ENCODE measurements at places on chromosomes 16 and 17. TPM values are rescaled to one million over a fixed set of nuclear protein-coding genes. Genes with fewer than 3 reads are reported as not detected.
A peak's percentile ranks its signal among the peaks of the same experiment; 100 is the strongest.

TACO1 gene
- polyA plus RNA-seq, result 9.7 TPM

CCL5 gene
- 5.4 TPM for polyA plus RNA-seq

GPR142 gene
- polyA plus RNA-seq, result not detected

KRT39 gene
- not detected for polyA plus RNA-seq

FBXO39 gene
- polyA plus RNA-seq, result 0.12 TPM

GRIN2A gene
- 0.14 TPM for polyA plus RNA-seq

DNA sequence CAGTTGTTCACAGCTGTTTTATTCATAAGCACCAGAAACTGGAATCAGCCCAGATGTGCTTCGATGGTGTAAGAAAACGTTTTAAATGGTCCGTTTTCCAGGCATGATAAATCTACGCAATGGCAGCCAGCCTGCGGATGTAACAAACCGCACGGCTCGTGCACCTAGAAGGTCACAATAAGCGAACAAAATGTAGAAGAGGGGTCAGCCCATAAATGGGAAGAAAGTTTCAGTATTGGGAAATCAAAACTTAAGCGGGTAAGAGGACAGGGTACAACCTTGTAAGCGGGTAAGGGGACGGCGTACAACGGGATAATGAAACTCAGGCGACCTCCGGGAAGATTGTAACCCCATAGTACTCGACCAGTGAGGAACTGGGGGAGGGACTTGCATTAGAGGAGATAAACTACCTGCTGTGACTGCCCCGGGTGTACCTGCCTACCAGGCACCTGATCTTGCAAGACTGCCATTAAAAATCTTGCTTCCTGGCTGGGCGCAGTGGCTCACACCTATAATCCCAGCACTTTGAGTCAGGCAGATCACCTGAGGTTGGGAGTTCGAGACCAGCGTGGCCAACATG lies 66.6 kb downstream of the ANKRD11 start:
- no peaks in the 10 kb centered on the region for H3K36me3 ChIP-seq
- DNase-seq, result no peak
- H3K4me3 ChIP-seq, result no peak overlapping the region
- H3K27ac ChIP-seq, result no peak overlapping the region

DNA sequence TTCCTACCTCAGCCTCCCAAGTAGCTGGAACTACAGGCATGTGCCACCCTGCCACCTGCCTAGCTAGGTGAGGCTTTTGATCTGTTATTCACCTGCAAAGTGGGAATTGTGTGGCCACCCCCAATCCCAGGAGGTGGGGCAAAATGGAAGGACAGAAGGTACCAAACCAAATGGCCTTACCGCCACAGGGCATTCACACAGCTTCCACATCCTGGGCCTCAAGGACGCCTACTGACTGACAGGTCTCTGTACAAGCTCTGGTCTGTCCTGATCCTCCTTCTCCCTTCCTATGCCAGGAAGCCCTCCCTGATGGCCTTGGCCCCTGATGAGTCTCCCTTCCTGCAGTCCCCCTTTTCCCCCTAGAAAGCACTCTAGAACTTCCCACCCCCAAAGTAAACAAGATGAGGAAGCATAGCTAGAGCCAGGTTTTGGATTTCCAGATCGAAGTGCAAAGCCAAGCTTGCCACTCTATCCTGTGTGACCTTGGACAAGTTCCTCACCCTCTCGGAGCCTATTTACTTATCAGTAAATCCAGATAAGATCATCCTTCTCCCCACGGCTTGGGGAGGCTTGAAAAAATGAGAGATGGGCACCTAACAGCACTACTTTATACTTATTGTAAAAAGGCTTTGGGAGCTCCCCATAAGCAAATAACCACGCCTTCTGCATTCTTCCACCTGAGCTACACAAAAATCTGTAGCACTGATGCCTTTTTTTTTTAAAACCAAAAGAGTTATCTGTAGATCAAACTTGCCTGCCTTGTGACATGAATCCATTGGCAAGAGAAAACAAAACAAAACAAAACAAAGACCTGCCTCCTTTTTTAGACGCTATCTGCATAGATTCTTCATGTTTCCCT lies 4.5 kb downstream of the PLLP start:
- no peak overlapping the region for H3K27ac ChIP-seq
- no peak overlapping the region for H3K4me3 ChIP-seq
- H3K27me3 ChIP-seq, result peaks cover 7% of the 10 kb centered on the region

DNA sequence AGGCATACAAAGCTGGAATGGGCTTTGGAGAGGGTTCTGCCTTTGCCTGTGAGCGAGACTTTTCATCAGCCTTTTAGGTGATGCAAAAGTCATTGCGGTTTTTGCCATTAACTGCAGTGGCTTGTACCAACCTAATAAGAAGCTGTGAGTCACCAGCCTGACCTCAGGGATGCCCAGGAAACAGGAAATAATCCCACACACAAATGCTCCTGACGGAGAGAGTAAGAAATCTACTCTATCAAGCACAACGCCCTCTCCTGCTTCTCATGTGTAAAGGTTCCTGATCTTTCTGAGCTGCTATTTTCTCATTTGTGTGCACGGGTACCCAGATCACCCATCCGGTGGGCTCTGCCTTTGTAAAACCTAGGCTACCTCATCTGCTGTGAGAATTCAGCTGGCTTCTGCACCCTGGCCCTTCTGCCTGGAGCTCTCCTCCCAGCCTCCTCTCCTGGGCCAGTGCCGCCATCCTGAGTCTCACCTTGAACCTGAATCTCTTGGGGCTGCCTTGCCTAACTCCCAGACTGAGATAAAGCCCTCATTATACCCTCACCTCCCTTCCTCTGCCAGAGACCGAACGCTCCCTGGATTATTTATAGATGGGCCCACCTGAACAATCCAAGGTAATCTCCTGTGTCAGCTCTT lies 299.7 kb downstream of the C16orf95 start:
- no peaks in the 10 kb centered on the region for H3K36me3 ChIP-seq
- H3K27me3 ChIP-seq, result no peaks in the 10 kb centered on the region
- H3K27ac ChIP-seq, result no peak overlapping the region
- H3K4me1 ChIP-seq, result no peaks in the 10 kb centered on the region
- no peak overlapping the region for H3K4me3 ChIP-seq

DNA sequence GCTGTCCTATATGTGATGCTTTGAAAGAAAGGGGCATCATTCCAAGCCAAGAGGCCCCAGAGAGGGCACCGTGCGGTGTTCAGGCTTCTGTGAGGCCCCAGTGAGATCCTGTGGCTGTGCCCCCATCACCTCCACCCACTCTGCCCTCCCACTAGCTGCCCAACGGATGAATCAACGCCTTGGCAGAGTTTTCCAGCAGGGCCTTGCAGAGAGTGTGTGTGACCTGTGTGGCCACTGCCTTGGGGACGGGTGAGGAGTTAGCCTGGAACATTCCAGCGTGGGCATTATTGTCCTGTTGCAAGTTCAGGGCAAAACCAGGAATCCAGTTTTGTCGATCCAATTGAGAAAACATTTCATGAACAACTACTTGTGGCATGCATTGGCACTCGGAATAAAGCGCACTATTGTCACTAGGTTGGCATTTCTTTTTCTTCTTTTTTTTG lies 53.7 kb downstream of the SF3B3 start:
- no peak overlapping the region for H3K27ac ChIP-seq
- no peaks in the 10 kb centered on the region for H3K27me3 ChIP-seq
- H3K36me3 ChIP-seq, result peaks cover 21% of the 10 kb centered on the region
- peaks cover 5% of the 10 kb centered on the region for H3K4me1 ChIP-seq
- no peak overlapping the region for H3K4me3 ChIP-seq
- DNase-seq, result no peak

- no peaks in the 10 kb centered on the region for H3K27me3 ChIP-seq
- no peak overlapping the region for H3K27ac ChIP-seq
- no peaks in the 10 kb centered on the region for H3K36me3 ChIP-seq
Measured at GRCh38 chr16:7284780-7285179, 47.9 kb upstream of the RBFOX1 start.

- peaks cover 6% of the 10 kb centered on the region for H3K27me3 ChIP-seq
- no peak overlapping the region for H3K4me3 ChIP-seq
- H3K4me1 ChIP-seq, result peaks cover 11% of the 10 kb centered on the region
- peaks cover 45% of the 10 kb centered on the region for H3K36me3 ChIP-seq
- no peak for DNase-seq
- H3K27ac ChIP-seq, result no peak overlapping the region
Measured at GRCh38 chr17:19381741-19382444, 3.6 kb downstream of the MAPK7 start.

DNA sequence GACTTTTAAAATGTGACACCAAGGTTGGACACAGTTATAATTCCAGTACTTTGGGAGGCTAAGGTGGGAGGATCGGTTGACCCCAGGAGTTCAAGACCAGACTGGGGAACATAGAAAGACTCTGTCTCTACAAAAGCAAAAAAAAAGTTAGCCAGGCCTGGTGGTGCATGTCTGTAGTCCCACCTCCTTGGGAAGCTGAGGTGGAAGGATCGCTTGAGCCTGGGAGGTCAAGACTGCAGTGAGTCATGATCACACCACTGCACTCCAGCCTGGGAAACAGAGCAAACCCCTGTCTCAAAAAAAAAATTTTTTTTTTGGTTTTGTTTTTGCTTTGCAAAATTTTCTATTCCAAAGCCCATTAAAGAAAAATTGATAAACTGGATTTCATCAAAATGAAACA lies 281.4 kb downstream of the BCAS3 start:
- H3K36me3 ChIP-seq, result no peaks in the 10 kb centered on the region
- no peaks in the 10 kb centered on the region for H3K27me3 ChIP-seq
- no peaks in the 10 kb centered on the region for H3K4me1 ChIP-seq
- H3K27ac ChIP-seq, result no peak overlapping the region
- DNase-seq, result no peak

GRCh38 chr16:51657848-51658247 lies 506.8 kb upstream of the SALL1 start:
- H3K36me3 ChIP-seq, result no peaks in the 10 kb centered on the region
- H3K4me3 ChIP-seq, result no peak overlapping the region
- H3K27ac ChIP-seq, result no peak overlapping the region
- no peak for DNase-seq
- no peaks in the 10 kb centered on the region for H3K4me1 ChIP-seq
- no peaks in the 10 kb centered on the region for H3K27me3 ChIP-seq

- H3K36me3 ChIP-seq, result no peaks in the 10 kb centered on the region
- peaks cover 22% of the 10 kb centered on the region for H3K4me1 ChIP-seq
- no peak overlapping the region for H3K27ac ChIP-seq
- H3K4me3 ChIP-seq, result no peak overlapping the region
- DNase-seq, result peak; percentile 53
Measured at GRCh38 chr16:81429045-81429521, 15.5 kb upstream of the CMIP start.

DNA sequence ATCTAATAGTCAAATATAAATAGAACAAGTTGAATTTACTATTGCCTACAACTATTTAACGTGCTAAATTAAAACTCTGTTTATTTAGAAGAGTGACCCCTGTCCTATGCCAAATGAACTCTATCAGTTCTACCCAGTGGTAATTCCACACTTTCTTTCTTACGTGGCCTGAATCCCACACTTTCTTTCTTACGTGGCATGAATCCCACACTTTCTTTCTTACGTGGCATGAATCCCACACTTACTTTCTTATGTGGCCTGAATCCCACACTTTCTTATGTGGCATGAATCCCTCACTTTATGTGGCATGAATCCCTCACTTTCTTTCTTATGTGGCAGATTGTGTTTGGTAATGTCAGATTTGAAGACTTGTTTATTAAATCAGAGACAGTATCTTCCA lies 6.2 kb downstream of the FOXK2 start:
- H3K36me3 ChIP-seq, result no peaks in the 10 kb centered on the region
- no peak for DNase-seq
- H3K27ac ChIP-seq, result no peak overlapping the region

GRCh38 chr17:29007456-29007855 lies 1.6 kb upstream of the SEZ6 start:
- no peaks in the 10 kb centered on the region for H3K4me1 ChIP-seq
- no peaks in the 10 kb centered on the region for H3K27me3 ChIP-seq
- H3K4me3 ChIP-seq, result no peak overlapping the region

GRCh38 chr17:65941356-65941899 lies 250.5 kb downstream of the CEP112 start:
- H3K4me1 ChIP-seq, result no peaks in the 10 kb centered on the region
- H3K27me3 ChIP-seq, result no peaks in the 10 kb centered on the region
- H3K27ac ChIP-seq, result no peak overlapping the region
- no peaks in the 10 kb centered on the region for H3K36me3 ChIP-seq
- DNase-seq, result no peak
